Sigmoid colon (tissue), 7 donors: ENCODE measurements at places on chromosomes 1 and 21. TPM values are rescaled to one million over a fixed set of nuclear protein-coding genes. Genes with fewer than 3 reads are reported as not detected.

Gene LCE2B
- not detected for total RNA-seq

Gene NFASC
- 29.9 TPM for total RNA-seq

Gene FCRL6
- not detected for total RNA-seq

Gene HES4
- total RNA-seq: 27.8 TPM

Gene ZMPSTE24
- total RNA-seq: 40.4 TPM

Gene TSACC
- not detected for total RNA-seq

Gene TNFSF4
- 1.8 TPM for total RNA-seq

Gene LCE1A
- not detected for total RNA-seq

Gene DNAJB4
- 38.2 TPM for total RNA-seq

Gene TIAM1
- 20.5 TPM for total RNA-seq

Gene OR2L13
- total RNA-seq: not detected

Gene VSIG8
- total RNA-seq: not detected

Gene SLAMF8
- 3.3 TPM for total RNA-seq

Gene CHD5
- 0.49 TPM for total RNA-seq

Gene USP21
- 13.2 TPM for total RNA-seq

Gene KIF17
- total RNA-seq: 0.54 TPM

Gene LEFTY2
- 1.1 TPM for total RNA-seq

Gene PGLYRP4
- total RNA-seq: not detected
